H1 (cell line): ENCODE measurements at places on chromosomes 11 and 22. TPM values are rescaled to one million over a fixed set of nuclear protein-coding genes. Genes with fewer than 3 reads are reported as not detected.

GRCh38 chr11:39807904-39808303 lies 1651.5 kb downstream of the LRRC4C start:
- DNase-seq, result no peak

DNA sequence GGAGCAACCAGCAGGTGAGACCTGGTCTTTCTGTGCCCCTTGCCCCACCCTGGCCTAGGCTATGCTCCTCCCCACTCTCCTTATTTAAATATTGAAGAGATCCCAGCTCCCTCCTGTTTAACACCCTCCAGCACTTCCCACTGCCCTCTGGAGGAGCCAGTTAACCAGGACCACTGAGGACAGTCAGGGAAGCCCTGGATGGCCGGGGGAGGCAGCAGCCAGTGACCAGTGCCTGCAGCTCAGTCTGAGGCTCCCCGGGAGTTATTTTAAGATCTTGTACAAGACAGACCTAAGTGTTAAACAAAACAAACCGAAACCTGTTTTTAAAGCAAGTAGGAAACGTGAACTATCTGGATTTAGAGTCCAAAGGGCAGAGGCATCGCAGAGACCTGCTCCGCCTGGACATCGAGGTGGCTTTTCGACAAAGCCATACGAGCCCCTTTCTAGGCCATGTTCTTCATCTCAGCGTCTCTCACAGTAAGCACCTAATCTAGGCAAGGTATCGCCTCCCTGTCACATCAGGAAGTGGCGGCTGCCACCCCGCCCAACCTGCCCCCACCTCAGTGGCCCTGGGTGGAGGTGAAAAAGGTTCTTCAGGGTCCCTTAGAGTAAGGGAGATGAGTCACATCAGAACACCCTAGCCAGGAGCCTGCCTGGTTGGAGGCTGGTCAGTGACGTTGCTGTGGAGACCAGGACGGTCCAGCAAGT lies 35.2 kb downstream of the TRMU start:
- DNase-seq, result no peak

DNA sequence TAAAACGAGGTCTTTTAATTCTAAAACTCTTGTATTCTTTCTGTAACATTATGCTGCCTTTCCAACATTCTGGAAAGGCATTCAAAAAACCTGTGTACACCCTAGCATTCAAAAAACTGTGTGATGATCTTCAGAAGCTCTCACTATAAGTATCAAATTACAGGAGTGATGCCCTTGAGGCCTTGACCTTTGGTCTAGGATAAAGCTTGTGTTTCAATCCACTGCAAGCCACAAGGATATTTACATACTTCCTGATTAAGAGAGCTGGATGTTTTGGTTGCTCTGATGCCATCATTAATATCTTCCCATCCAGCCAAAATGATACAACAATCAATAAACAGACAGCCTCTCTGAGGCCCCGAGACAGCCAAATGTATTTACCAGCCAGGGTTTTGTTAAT lies 11.9 kb downstream of the CLPB start:
- DNase-seq, result no peak

GRCh38 chr11:134719397-134719796 lies 307.4 kb upstream of the B3GAT1 start:
- no peak for DNase-seq

DNA sequence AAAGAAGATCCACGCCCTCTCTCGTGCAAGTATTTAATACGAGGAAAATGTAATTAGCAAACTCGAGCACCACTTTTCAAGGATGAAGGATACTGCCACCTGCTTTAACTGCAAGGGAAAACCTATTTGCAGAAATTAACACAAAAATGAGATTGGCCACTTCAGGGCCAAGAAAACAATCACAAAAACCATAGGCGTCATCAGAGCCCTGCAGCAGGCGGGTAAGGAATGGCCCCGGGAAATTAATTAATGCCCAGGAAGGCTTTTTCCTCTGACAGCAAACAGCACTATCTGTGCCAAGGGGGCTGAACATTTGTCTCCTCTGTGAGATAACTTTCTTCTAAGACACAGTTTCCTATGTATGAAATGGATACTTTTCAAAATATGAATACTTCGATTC lies 255.7 kb downstream of the CTTN start:
- DNase-seq, result no peak

MIEF1 gene
- total RNA-seq, result 31.4 and 32.7 TPM in 2 replicates
